ENCODE measurements at places on chromosomes 11 and 22.

DNA sequence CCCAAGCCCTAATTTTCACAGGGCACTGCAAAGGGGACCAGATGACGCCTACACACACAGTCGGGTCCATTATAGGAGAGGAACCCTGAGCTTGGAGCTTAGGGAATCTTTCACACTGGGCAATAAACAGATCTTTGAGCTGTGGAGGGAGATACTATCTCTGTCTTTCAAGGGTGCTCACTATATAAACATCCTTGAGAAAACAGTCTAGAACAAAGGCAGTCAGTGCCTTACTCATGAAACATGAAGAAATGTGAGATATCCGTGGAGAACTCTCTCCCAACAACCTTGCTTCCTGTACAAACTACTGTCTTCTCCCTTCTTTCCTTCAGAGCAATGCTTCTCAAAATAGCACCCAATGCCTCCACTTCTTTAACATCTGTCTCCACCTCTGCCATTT lies 109.0 kb upstream of the APOA1 start:
- DNase-seq: no peak

- DNase-seq: no peak
Observed at GRCh38 chr11:94857337-94857736, 89.2 kb downstream of the AMOTL1 start.

DNA sequence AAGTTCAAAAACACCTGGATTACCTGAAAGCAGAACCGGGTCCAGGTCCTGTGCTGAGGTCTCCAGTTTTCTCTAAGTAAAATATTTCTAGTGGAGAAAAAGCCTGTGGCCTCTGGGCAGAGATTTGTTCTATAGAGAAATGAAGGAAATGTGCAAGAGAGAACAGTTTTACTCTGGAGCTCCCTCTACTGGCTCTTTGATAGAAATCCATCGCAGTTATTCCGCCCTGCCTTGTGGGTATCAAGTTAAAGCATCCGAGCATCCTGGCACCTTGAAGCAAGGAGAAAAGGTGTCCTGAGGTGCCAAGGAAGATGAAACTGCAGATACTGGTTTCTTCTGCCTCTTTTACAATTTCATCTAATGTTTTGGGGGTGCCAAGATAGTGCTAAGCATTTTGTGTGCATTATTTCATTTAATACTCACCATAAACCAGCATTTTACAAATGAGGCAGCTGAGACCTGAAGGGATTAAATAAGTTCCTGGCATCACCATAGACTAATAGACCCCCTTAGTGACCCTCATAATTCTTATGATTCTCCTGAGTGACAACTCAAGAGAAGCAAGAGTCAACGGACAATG lies 113.1 kb upstream of the HSD17B12 start:
- no peak for DNase-seq

DNA sequence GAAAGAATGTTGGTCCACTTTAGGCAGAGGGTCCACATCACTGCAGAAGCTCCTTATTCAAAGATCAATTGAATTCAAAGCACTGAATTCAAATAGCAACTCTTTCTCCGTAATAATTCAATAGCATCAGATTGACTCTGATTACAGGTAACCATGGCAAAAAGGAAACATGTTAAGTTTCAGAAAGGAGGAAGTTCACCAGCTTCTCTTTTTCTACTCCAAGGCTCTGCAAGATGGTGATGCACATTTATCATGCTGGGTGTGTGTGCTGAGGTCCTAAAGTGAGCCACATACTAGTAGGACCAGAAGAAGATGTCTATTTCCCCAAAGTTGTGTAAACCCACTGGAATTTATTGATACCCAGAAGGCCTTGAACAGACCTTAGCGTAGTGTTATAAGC lies 18.0 kb upstream of the DRD2 start:
- no peak for DNase-seq

DNA sequence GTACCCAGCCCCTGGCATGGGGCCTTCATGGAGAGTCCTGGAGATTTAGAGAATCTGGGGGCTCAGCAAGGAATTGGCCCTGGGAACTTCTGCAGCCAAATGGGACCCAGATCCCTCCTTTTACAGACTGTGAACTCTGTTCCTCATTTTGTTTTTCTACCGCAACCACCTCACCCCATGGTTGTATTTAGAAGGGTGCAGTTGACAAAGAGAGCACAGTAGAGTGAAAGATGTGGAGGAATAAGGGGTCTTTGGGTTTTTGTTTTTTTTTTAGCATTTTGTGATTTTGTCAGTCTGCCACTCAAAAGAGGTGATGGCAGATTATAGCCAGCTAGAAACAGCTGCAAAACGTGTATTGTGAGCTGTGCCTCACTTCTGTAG lies 1.9 kb downstream of the ZNF74 start:
- no peak for DNase-seq

- no peak for DNase-seq
Observed at GRCh38 chr11:102138670-102139069, 28.4 kb downstream of the YAP1 start.

GRCh38 chr11:79742176-79742575 lies 301.3 kb upstream of the TENM4 start:
- DNase-seq: no peak

- no peak for DNase-seq
Observed at GRCh38 chr11:116364348-116364747, 408.4 kb downstream of the BUD13 start.

GRCh38 chr11:115385226-115385625 lies 119.0 kb downstream of the CADM1 start:
- no peak for DNase-seq

DNA sequence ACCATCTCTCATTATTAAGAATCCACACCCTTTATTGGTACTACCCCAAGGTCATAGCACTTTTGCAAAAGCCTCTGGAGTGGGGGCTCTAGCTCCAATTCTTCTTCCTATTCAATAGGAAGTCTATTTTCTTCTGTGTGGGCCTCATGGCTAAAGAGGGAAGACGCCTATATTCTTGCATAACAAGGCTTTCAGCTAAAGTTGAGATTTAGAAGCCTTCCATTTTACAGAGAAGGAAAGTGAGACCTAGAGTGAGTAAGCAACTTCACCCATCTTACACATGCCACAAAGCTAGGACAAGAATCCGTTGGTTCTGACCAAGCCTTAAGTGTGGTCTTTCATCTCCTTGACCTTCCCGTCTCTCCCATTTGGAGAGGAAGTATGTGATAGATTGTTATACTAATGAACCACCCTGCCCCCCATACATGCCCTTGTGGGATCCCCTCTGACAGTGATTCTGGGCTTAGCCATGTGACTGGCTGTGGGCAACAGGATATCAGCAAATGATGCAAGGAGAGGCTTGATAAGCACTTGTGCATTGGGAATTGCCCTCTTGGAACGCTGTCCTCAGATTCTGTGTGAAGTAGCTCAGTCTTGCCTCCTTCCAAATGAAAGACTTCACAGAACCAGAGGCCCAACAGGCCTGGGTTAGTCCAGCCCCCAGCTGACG lies 12.3 kb downstream of the BACE1 start:
- no peak for DNase-seq

DNA sequence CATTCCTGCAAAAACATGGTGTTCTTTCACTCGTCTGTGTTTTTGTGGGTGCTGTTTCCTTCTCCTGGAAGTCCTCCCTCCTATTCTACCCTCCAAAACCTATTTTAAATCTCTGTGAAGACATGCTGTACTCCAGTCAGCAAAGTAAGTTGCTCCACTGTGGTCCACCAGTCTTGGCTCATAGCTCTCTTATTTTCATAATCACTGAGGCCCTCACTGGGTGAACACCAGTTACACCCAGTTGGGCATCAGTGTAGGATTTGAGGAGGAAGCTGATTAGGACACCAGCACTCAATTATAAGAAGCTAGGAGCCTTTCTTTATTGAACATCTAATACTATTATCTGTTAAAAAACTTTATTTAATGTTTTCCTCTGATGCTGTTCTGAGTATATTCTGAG lies 23.9 kb upstream of the EED start:
- no peak for DNase-seq

Measured in stimulated activated CD8-positive, alpha-beta memory T cell treated with anti-CD3 and anti-CD28 coated beads, Interleukin-7, amount 100 ng/mL, for 48 hours (primary cell).